ENCODE measurements at places on chromosomes 7 and 10.

DNA sequence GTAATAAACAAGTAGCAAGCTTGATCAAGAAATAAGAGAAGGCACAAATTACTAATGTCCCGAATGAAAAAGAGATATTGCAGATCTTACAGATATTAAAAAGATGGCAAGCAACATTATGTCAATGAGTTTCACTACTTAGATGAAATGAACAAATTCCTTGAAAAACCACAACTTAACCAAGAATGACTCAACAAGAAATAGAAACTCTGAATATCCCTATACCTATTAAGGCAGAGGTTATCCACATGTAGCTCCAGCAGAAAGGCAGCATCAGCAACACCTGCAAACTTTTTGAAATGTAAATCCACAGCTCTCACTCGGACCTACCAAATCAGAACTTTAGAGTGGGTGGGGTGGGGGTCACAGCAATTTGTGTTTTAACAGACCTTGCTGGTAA, 33.6 kb downstream of the PDE1C start:
- no peak for DNase-seq

- no peak for DNase-seq
Observed at GRCh38 chr10:100448951-100449350, 13.9 kb upstream of the WNT8B start.

- DNase-seq: no peak
Observed at GRCh38 chr7:157545681-157546060, 208.9 kb downstream of the DNAJB6 start.

DNA sequence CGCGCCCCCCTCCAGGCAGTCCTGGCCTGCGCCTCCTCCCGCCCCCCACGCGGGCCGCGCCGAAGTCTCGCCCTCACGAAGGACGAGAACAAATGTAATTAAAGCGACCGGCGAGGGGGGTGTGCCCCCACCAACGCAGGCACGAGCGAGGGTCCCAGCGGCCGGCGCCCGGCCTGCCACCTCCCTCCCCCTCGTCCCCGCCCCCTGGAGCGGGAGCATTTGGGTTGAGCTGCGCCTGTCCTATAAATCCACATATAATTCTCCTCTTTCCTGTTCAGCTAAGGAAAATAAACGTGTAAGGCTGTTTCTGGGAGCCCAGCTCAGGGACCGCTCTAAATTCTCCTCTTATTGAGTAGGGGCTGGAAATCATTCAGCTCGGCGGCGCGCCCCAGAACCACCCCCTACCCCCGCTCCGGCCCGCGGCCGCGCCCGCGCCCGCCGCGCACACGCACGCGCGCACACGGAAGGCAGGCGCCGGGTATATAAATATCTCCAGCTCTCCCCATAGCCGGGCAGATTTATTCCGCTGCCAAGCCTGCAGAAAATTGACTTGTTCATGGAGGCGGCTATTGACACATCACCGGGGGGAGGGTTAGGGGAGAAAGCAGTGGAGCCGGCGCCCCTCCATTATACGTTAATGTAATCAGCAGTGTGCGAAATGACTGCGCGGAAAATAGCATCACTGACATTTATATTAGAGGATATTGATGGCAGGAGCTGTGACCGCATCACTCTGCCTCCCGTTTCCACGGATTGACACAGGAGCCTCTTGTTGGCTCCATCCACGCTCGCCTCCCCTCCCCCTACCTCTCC, 61.6 kb upstream of the BTRC start:
- no peak for DNase-seq

DNA sequence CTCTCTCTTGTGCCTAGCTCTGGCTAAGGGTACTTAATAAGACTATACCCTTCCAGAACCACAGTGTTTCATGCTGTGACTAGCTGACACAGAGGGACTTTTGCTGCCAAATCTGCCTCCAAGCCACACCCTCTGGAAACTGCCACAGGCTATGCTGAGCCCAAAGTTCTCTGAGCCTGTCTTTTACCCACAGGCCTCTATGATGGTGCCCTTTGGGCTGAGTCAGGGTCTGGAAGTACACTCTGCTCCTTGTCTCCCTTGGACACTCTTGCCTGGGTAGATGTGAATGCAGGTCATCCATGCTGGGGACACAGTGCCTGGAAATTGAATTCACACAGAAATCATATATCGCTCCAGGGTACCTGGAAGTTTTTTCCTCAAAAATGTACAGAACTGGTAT, 22.6 kb downstream of the DYDC1 start:
- no peak for DNase-seq

DNA sequence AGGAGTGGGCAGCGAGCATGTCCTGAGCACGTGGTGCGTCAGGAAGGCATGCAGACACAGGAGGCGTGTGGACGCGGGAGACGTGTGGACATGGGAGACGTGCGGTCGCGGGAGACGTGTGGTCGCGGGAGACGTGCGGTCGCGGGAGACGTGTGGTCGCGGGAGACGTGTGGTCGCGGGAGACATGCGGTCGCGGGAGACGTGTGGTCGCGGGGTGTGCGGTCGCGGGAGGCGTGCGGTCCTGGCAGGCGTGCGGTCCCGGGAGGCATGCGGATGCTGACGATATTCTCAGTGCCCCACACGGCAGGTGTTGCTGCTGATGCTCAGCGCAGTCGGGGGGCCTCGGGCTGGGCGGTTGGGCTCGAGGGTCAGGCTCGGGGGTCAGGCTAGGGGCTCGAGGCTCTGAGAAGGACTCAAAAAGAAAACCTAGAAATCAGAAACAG, 94.2 kb downstream of the NKX6-2 start:
- DNase-seq: no peak

- DNase-seq: no peak
Observed at GRCh38 chr10:128471151-128471550, 344.9 kb upstream of the MKI67 start.

- DNase-seq: no peak
Observed at GRCh38 chr7:16609842-16610450, 35.6 kb downstream of the ANKMY2 start.

GRCh38 chr7:92155108-92155739, 20.9 kb upstream of the CYP51A1 start:
- DNase-seq: no peak

DNA sequence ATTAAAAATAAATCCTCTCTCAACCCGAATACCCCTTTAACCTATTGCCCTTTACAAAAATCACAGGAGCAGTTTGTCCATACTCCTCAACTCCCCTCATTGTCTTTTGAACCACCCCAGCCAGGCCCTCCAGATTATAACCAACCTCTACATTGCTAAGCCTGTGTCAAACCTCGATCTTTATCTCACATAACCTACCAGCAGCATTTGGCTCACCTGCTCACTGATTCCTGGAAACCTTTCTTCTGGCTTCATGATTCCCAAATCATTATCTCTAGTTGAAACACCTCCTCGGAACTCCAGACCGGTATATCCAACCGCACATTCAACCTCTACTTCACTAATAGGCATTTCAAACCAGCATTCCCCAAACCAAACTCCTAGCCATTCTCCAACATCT, 11.8 kb downstream of the SEC61G start:
- DNase-seq: no peak

- no peak for DNase-seq
Observed at GRCh38 chr7:145692237-145692950, 424.2 kb upstream of the CNTNAP2 start.
